ENCODE measurements at places on chromosomes 4 and X.

DNA sequence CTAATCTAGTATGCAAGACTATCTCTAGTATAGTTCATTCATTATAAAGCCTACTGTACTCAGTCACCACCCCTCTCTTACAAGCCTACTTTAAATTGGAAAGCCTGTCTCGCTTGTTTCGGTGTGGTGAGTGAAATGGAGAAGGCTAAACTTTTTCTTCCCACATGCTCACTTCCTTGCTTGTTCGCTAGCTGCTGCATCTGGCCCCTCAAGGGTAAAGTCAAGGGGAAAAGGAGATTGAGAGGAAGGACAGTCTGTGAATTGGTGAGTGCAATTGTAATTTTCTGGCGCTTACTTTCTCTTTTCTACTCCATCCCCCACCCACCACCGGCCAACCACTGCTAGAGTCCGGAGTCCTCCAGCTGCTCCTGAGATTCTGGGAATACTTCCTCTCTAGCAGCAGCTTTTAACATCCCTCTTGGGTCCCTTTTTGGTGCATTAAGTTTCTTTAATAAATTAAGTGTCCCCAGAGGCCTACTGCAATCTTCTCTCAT lies 12.1 kb upstream of the ARAP2 start:
- DNase-seq, result no peak

- no peak for DNase-seq
These were observed 131.2 kb downstream of the UNC5C start for GRCh38 chr4:95417531-95417930.

DNA sequence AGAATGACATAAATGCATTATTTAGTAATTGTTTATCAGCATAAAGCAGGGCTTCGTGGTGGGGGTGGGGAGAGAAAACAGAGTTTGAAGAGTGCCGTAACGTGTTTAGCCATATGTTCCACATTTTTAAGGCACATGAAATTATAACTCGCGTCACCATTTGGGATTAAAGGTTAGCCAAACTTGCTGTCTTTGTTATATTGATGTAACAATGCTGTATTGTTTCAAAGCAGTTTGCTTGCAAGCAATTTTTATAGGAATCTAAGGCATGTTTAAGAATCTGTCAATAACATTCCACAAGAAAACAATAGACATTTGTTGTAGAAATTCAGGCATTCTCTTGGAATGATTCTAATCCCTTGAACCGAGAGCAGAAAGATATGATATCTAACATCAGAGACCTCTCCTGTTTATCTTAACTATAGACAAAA lies 78.3 kb downstream of the CLDN22 start:
- no peak for DNase-seq

DNA sequence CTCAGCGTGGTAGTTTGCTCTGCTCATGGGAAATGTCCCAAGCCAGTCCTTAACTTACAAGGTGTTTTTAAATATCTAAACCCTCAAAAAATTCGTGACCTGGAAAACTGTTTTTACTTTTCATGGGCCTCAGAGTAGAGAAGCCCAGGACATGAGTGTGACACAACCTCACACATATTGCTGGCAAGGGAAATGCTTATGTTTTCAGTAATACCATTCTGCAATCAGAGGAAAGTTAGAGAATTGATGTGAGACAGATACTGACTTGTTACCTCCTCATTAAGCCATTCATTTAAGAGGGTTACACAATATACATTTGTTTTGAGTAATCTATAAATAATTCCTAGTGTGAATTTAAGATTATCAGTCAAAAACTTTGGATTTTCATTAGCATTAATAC lies 209.5 kb downstream of the ARHGAP10 start:
- DNase-seq, result no peak

- no peak for DNase-seq
These were observed 1.5 kb upstream of the TRIML2 start for GRCh38 chr4:188110741-188111471.

DNA sequence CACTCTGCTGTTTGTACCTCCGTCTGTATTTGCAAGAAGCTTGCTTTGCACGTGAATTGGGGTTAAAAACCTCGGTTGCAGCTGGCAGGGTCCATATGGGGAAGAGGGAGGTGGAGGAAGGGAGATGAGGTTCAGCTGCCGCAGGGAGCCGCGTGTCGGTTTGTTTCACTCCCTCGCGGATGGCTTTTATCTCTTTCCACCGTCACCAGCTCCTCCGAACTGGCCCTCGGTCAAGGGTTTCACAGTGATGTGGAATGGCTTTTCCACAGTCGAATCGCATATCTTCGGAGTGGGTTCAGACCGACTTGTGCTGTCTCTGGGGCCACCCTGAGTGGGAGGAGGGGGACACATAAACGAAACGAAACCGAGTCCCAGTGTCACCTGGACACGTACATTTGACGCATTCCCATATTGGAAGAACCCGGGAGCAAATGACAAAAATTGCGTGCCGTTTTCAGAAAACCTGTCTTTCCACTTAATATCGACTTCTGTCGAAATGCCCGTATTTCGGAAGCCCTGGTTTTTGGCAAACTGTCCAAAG lies 929 bp downstream of the ZBTB33 start:
- no peak for DNase-seq

DNA sequence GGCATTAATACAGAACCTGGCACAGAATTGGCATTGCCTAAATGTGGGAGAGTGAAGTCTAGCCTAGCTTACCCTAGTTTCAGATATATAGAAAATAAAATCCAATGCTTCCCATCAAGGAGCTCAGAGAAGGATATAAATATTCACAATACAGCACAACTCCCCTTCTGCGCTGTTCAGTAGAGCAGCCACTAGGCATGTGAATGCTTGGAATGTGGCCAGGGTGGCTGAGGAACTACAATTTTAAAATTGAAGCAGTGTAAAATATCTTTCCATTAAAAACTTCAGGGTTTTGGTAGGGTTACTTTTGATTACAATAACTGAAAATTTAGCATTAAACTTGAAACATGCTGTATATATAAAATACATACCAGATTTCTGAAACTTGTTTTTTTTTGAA lies 19.5 kb downstream of the ZNF518B start:
- no peak for DNase-seq

DNA sequence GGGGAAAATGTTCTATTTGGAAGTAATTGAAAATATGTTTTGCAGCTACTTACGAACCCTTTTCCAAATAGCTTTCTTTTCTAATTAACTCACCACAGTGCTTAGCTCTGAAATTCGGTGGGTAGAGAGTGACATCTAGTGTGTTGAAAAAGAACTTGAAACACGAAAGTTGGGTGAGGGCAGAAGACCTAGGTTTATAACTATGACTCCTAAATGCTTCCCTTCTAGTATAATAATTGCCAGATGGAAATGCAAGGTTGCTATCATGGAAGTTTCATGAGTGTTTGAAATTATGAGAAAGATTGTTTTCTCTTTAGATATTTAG lies 77.3 kb upstream of the NOCT start:
- DNase-seq, result no peak

DNA sequence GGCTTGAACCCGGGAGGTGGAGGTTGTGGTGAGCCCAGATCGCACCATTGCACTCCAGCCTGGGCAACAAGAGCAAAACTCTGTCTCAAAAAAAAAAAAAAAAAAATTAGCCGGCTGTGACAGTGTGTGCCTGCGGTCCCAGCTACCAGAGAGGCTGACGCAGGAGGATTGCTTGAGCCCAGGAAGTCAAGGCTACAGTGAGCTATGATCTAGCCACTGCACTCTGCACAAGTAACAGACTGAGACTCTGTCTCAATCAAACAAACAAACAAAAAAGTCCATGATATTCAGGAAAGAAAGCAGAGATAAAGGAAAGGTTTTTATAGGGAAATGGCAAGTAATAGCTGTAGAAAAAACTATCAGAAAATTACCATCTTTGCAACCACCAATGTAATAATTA lies 2.1 kb upstream of the LAGE3 start:
- DNase-seq, result no peak

DNA sequence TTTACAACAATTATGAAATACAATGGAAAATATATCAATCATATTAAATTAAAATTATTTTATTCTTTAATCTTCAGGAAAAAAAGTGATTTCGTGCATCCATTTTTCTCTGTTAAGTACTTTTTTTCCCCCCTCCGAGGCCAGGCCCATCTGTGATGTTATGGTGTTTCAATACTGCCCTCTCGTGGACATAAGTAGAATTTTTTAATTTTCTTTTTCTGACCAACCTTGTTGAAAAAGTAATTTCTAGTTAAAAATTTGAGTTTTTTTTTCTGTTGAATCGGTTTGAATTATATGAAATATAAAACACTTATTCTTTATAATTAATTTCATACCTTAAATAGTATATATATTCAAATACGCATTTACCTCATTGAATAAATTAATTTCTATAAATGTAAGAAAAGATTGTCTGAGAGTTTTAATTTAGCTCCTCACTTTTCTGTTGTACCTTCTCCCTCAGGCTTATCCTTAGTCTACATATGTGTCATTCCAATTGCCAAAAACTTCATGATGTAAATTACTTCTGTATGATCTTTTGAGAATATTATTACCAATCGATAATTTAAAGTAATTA lies 175.8 kb upstream of the TECRL start:
- no peak for DNase-seq

DNA sequence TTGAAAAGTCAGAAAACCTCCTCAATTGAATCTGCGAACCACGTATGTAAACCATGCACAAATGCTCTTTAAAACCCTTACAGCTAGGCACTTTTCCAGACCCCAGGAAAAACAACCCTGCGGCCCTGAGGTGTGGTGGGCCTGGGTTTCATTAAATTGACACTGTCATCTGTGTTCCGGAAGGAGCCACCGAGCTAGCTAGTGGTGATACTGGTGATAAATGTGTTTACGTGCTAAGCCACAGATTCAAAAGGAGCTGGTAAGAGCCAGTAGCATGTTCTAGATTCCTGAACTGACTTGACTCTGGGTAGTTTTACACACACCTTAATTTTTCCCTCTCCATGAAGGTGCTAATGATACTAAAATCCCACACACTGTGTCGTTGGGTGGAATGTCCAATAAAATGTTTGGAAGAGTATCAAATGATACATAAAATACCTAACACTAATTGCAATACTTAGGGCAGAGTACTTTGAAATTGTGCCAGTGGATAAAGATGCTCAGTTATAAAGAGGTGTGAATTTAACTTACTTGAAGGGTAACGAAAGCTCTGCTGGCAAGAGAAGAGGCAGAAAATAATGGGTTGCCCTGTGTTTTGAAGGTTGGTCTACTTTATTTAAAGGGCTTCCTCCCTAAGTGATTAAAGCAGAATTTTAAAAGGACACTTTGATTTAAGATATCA lies 8.5 kb downstream of the SMS start:
- DNase-seq, result no peak

All from NCI-H187 treated with DMSO at 0.1 percent for 48 hours (cell line).